Peyer's patch (tissue), 4 donors: ENCODE measurements at places on chromosomes 13 and 19. TPM values are rescaled to one million over a fixed set of nuclear protein-coding genes. Genes with fewer than 3 reads are reported as not detected.

GRCh38 chr13:90493667-90494066 is 853.8 kb upstream of the MIR17HG start:
- no peak for DNase-seq

DNA sequence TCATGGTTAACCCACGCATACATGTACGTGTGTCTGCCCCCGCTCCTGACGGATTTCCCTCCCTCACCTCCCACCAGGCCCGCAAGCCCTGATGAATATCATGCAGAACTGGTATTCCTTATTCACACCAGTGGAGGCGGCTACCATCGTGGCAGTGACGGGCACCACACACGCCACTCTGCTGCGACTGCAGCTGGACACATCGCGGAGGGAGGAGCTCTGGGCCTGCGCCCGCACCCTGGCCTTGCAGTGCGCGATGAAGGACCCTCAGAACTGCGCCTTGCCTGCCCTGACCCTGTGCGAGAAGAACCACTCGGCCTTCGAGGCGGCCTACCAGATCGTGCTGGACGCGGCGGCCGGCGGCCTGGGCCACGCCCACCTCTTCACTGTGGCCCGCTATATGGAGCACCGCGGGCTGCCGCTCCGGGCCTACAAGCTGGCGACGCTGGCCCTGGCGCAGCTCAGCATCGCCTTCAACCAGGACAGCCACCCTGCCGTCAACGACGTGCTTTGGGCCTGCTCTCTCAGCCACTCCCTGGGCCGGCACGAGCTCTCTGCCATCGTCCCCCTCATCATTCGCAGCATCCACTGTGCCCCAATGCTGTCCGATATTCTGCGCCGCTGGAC is 35.0 kb downstream of the ZSWIM4 start:
- DNase-seq, result peak; percentile 47

GRCh38 chr13:53520132-53520531 is 491.5 kb downstream of the OLFM4 start:
- DNase-seq, result no peak

- DNase-seq, result peak; percentile 27
Measured at GRCh38 chr19:42275103-42275502, 6.1 kb downstream of the CIC start.

GRCh38 chr19:15289673-15290072 is 42.7 kb downstream of the BRD4 start:
- peak; percentile 31 for DNase-seq

DNA sequence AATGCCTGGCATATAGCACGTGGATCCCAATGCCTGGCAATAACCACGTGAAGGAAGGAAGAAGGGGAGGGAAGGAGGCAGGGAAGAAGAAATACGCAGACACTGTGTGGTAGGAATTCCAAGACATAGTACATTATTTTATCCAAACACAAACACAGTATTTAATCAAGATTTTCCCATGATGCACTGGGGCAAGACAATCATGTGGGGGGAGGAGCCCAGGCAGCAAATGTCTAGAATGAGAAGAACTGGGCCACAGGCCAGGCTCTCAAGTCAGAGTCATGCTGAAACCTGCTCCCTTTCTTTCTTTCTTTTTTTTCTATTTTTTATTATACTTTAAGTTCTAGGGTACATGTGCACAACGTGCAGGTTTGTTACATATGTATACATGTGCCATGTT is 717.9 kb downstream of the UQCRFS1 start:
- no peak for DNase-seq

DNA sequence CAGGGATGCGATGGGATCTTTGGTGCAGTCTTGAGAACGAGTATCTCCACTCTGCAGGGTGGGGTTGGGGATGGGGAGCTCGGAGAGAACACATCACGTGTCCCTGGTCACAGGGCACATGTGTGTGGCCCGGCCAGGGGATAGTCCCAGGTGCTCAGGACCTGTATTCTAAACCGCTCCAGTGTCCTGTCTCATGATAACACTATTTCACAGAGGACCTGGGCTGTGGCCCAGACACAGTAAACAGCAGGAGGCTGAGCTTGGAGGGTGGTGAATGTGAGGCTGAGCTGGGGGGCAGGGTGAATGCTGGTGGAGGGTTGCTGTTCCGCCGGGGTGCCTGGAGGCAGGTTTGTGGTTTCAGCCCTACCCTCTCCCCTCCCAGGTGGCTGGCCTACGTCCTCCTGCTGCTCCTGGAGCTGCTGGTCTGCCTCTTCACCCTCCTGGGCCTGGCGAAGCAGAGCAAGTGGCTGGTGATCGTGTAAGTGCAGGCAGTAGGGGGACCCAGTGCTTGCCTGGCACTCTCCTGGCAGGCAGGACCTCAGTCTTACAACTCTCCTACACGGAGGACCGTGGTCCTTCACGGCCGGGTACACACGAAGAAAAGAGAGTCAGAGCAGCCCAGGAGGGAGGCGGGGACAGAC is 11.1 kb downstream of the TTYH1 start:
- no peak for DNase-seq

DNA sequence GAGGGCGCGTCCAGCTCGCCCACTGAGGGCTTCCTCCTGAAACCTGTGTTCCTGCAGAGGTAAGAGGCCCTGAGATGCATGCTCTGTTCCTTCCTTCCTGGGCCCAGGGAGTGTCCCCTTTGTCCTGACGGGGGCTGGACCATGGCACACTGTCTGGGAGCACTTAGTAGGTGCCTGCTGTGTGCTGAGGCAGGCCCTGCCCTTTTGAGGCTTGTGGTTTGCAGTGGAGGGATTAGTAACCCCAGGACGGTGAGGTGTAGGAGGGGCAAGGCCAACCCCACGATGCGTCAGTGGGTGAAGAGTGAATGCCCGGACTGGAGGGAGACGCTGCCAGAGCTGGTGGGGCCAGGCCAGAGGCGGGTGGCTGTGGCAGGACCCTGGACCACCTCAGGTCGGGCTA is 11.2 kb upstream of the F2RL3 start:
- no peak for DNase-seq

Gene KLK2
- total RNA-seq, result not detected

Gene TMIGD2
- 2.2 TPM for total RNA-seq
